ENCODE measurements at places on chromosomes 7 and 10. TPM values are rescaled to one million over a fixed set of nuclear protein-coding genes. Genes with fewer than 3 reads are reported as not detected.

DNA sequence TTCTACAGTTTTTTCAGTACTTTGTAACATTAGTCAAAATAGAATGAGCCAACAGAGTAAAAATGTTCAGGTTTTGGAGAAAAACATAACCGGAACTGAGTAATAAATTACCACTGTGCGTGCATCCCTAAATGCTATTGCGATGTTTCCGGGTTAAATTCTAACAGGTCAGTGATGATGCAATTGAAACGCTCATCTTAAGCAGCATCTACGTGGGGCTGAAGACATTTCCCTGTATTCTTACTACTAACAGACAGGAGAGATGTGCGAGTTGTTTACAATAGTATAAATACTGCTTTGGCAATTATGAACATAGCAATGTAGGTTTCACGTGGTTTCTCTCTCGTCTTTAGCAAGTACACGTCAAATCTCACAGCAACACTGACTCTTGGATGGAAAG, 149.4 kb downstream of the USP6NL start:
- DNase-seq: no peak

The PTF1A gene
- total RNA-seq: not detected

The LRRC61 gene
- 5.7 TPM for total RNA-seq

GRCh38 chr7:104431930-104432329, 103.5 kb downstream of the LHFPL3 start:
- no peak for DNase-seq

The PTN gene
- 18.3 TPM for total RNA-seq

DNA sequence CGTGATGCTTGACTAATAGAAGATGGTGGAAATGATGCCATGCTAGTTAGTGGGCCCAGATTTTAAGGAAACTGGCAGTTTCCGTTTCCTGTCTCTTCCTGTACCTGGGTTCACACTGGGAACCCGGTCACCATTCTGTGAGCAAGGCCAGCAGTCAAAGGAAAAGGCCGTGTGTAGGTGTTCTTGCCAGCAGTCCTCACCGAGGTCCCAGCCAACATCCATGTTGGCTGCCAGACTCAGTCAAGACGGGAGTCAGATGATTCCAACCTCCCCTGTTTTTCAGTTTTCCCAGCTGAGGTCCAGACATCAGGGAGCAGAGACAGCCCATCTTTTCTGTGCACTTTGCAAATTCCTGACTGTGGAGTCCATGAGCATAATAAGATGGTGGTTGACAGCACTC, 15.2 kb upstream of the PILRB start:
- DNase-seq: no peak

The PRRT4 gene
- 1.8 TPM for total RNA-seq

DNA sequence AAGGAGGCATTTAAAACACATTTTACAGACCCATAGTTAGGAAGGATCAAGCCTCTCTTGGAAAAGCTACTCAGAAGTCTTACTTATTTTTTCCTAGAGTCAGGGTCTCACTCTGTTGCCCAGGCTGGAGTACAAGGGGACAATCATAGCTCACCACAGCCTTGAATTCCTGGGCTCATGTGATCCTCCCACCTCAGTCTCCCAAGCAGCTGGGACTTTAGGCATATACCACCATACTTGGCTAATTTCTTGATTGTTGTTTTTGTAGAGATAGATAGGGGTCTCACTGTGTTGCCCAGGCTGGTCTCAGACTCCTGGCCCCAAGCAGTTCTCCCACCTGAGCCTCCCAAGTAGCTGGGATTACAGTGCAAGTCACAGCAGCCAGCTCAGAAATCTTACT, 354.7 kb upstream of the GALNT17 start:
- DNase-seq: no peak

GRCh38 chr7:137269240-137269639, 74.3 kb downstream of the PTN start:
- DNase-seq: no peak

GRCh38 chr7:45658716-45659495, 84.7 kb downstream of the ADCY1 start:
- no peak for DNase-seq

The ZNF503 gene
- total RNA-seq: 14.3 TPM

DNA sequence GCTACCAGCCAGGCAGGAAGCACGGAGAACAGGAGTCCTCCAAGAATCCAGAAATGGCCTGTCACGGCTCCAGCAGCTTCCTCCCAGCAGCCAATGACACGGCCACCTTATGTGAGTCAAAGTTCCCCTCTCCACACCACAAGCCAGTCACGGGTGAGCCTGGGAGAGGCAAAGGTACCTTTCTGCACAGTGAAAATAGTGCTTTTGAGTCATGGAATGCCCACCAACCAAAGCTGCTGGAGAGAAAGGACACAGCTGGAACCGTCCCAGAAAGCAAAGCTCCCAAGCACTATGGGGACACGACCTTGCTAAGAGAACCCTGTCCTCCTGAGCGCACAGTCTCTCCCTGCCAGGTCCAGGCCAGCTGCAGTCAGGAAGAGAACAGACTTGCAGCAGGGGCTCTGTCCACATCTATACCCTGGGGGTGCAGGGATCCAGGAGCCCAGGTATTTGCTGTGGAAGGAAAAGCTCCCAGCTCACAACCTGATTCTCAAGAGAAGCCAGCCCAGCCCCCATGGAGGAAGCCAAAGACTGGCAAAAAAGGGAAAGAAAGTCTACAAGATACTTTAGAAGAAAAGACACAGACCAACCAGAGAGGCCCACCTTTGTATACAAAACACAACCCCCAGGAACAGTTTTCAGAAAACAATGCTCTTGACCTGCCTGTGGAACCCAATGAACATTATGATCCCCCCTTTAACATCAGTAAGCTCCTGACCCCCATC, 24.4 kb downstream of the C10orf71 start:
- peak; percentile 26 for DNase-seq

DNA sequence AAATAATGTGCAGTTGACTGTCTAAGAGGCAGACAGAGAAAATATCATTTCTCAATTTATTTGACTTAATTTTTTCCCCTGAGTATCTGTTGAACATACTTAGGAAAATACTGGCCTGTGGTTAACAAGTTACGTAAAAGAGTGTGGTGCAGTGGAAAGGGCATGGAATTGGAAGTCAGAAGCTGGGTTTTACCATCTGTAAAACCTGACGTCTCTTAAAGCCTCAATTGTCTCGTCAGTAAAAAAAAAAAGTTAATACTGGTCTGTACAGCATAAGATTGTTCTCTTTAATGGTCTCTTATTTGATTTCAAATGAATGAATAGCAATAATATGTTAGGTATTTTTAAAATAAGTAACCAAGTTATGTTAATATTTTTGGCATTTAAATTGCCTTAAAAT, 67.8 kb downstream of the PHTF2 start:
- no peak for DNase-seq

Measured in left cardiac atrium (tissue), 4 donors.